ENCODE measurements at places on chromosomes 2 and 18. TPM values are rescaled to one million over a fixed set of nuclear protein-coding genes. Genes with fewer than 3 reads are reported as not detected.

Gene REG1B
- total RNA-seq, result 2.6 TPM

Gene ALPI
- total RNA-seq, result 0.71 TPM

Gene CHRNA1
- 0.22 TPM for total RNA-seq

Gene CEP68
- 21.9 TPM for total RNA-seq

Gene NR4A2
- total RNA-seq, result 67.7 TPM

Gene SERPINB5
- not detected for total RNA-seq

Data from mesenteric fat pad (tissue), 1 donor.